ENCODE measurements at places on chromosomes 13 and 19. TPM values are rescaled to one million over a fixed set of nuclear protein-coding genes. Genes with fewer than 3 reads are reported as not detected.

RUBCNL gene
- 0.35 TPM for total RNA-seq

ELAVL3 gene
- total RNA-seq: not detected

GRCh38 chr19:18290302-18291018 lies 9.0 kb upstream of the JUND start:
- DNase-seq: no peak

SLITRK5 gene
- 5.5 TPM for total RNA-seq

DNA sequence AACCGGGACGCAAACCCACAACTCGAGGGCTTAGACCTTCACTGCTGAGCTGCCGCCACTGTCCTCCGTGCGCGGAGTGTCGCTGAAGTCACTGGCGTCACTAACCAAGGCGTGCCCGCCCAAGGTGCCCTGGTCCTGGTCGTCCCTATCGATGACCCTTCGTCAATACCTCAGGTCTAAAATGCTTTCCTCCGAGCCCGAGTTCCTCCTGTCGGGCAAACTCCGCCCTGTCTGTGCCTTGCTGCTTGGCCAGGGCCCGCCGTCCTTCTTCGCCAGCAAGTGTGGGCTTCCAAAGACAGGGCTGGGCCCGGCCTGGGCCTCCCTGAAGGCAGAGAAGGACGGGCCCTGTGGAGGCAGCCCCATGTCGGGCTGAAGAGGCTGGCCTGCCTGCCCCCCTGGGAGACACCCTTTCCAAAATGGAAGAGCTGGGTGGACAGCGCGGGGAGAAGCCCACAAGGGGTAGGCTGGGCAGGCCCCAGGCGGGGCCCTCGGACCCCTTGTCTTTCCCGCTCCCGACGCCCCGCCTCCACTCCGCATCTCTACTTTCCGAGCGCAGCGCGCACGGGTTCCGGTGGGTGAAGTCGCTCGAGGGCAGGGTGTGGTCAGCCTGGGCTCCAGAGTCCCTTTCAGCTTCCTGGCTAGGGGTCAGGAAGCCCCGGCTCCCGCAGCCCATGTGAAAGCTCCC lies 13.4 kb downstream of the RB1 start:
- no peak for DNase-seq

- DNase-seq: no peak
Measured at GRCh38 chr19:18765224-18765623, 25.9 kb downstream of the COMP start.

Data from NCI-H460 (cell line).